ENCODE measurements at places on chromosomes 11 and 22.

DNA sequence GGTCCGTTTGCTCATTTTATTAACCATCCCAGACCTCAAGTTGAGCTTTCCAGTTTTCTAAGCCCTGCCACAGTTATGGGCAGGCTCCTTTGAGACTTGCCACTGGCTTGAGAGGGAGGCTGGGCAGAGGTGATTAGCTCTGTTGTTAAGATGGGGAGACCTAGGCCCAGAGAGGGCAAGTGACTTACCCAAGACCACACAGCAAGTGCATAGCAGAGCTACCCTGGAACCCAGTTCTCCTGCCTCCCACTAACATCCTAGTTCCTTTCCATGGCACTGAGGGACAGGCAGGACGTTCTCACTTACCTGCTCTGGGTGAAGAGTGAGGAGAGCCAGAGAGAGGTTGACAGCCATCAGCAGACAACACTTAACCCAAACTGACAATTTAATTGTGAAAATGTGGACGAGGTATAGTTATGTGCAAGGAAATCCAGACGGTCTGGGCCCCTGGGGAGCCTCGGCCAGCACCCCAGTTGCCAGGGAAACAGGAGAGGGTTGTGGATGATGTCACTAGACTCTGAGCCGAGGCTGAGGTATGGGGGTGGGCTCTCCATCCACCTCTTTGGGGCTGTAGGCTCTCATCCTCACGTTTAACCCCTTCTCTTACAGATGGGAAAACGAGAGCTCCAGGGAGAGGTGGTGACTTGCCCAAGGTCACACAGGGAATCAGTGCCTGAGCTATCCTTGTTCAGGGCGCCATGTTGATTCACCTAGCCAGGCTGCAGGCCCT, 12.3 kb upstream of the WNT11 start:
- DNase-seq = no peak
- peaks cover 4% of the 10 kb centered on the region for H3K27me3 ChIP-seq

- H3K27me3 ChIP-seq = peaks cover 14% of the 10 kb centered on the region
- H3K36me3 ChIP-seq = no peaks in the 10 kb centered on the region
- no peak for DNase-seq
- H3K4me1 ChIP-seq = no peaks in the 10 kb centered on the region
These were observed 351 bp downstream of the OR56A4 start for GRCh38 chr11:6006395-6006794.

- no peak overlapping the region for H3K27ac ChIP-seq
- no peak for DNase-seq
- H3K36me3 ChIP-seq = peaks cover 4% of the 10 kb centered on the region
These were observed 13.4 kb upstream of the MUC5B start for GRCh38 chr11:1209371-1210057.

DNA sequence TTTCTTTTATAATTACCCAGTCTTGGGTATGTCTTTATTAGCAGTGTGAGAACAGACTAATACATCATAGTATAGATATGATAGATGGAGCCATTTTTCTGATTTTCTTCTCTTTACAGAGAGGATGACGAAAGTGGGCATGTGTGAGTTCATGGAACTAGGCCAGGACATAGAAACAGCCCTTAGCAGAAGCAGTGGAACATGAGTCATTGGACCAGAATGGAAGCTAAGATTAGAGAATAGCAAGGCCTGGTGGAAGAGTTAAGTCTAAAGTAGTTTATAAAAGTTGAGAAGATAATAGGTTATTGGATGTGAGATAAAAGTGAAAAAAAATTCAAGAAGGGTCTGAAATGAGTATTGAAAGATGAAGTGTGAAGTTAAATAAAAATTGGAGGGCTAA, 97.0 kb upstream of the MPPED2 start:
- no peak overlapping the region for H3K4me3 ChIP-seq
- H3K27ac ChIP-seq = no peak overlapping the region
- H3K36me3 ChIP-seq = no peaks in the 10 kb centered on the region

DNA sequence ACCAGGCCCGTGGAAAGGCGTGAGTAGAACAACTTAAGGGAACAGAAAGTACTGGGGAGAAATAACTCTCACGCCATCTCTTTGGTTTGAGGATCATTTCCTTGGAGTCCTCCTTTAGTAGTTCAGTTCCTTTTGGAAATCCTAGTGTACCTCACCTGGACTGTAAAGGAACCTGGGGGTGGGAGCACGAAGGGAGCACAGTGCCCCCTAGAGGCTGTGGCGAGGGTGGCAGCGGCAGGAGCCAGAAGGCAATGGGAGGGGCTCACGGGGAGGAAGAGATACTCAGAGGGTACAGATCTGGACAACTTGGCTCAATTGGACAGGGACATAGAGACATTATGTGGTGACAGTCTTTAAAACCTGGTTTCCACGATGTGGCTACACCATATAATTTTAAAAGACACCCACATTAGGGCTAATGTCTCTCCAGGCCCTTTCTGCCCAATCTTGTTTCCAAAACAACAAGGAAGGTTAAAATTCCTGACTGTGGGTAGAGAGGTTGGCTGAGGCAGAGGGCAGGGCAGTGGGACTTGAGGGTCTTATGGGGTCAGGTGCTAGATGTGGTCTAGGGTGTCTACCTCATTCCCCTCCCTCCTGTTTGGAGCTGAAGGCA, 87.0 kb downstream of the CSNK2A3 start:
- H3K4me1 ChIP-seq = no peaks in the 10 kb centered on the region
- peak; percentile 70 for DNase-seq
- H3K4me3 ChIP-seq = no peak overlapping the region
- no peak overlapping the region for H3K27ac ChIP-seq
- peaks cover 6% of the 10 kb centered on the region for H3K27me3 ChIP-seq

DNA sequence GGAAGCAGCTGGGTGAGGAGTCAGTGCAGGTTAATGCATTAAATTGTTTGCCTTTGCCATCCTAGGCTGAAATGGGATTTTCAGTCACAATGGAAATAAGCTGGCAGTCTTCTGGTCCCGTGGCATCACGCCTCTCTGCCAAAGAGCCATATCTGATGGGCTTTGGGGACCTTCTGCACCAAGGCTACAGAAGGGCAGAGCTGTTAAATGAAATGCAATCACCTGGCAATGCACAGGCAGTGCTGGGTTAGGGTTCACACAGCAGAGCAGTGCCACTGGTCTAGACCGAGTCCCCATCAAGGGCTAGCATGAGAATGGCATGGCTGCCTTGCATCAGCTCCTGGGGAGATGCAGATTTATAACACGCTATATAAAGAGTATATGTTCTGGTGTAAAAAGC, 749.2 kb downstream of the NTM start:
- no peaks in the 10 kb centered on the region for H3K27me3 ChIP-seq
- no peaks in the 10 kb centered on the region for H3K4me1 ChIP-seq
- H3K4me3 ChIP-seq = no peak overlapping the region
- no peaks in the 10 kb centered on the region for H3K36me3 ChIP-seq

DNA sequence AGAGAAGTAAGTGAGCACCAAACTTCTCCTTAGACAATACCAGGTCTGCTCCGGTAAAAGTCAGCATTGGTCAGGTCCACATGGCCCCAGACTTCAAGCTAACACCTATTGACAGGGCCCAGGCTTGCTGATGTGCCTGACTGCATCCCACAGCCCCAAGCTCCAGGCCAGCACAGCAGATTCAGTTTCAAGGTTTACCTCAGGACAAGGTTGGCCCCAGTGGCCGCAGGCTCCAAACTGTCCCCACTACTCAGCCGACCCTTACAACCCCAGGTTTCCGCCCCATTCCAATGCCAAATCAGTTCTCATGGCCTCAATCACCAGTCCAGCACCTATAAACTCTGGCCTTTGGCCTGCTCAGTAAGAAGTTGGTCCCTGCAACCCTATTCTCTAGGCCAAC, 39.4 kb downstream of the OR4C6 start:
- DNase-seq = no peak
- no peaks in the 10 kb centered on the region for H3K36me3 ChIP-seq
- no peak overlapping the region for H3K4me3 ChIP-seq
- no peaks in the 10 kb centered on the region for H3K4me1 ChIP-seq
- H3K27ac ChIP-seq = no peak overlapping the region
- H3K27me3 ChIP-seq = no peaks in the 10 kb centered on the region

GRCh38 chr22:35523167-35523947, 17.3 kb upstream of the RASD2 start:
- no peaks in the 10 kb centered on the region for H3K4me1 ChIP-seq
- no peak overlapping the region for H3K4me3 ChIP-seq
- peaks cover 38% of the 10 kb centered on the region for H3K27me3 ChIP-seq
- H3K27ac ChIP-seq = no peak overlapping the region
- DNase-seq = no peak

DNA sequence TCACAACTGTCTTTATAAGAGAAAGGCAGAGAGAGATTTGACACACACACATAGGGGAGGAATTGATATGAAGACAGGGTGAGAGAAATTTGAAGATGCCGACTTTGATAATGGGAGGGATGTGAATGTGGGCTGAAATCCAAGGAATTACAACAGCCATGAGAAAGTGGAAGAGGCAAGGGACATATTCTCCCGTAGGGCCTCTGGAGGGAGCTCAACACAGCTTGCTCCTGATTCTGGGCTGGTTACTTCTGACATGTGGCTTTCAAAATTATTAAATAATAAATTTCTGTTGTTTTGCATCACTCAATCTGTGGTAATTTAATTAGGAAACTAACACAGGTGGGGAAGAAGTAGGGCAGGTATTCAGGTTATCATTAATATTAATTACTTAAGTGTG, 282.9 kb downstream of the LUZP2 start:
- no peak for DNase-seq
- H3K36me3 ChIP-seq = no peaks in the 10 kb centered on the region
- H3K27me3 ChIP-seq = no peaks in the 10 kb centered on the region
- H3K4me3 ChIP-seq = no peak overlapping the region

- H3K4me1 ChIP-seq = no peaks in the 10 kb centered on the region
- no peak overlapping the region for H3K4me3 ChIP-seq
- H3K36me3 ChIP-seq = no peaks in the 10 kb centered on the region
- H3K27ac ChIP-seq = no peak overlapping the region
- H3K27me3 ChIP-seq = no peaks in the 10 kb centered on the region
- no peak for DNase-seq
These were observed 489.5 kb downstream of the DLG2 start for GRCh38 chr11:85137597-85137996.

All from activated T-cell treated with anti-CD3 and anti-CD28 coated beads, Interleukin-2, amount 50 U/mL, for 24 hours (primary cell).